ENCODE measurements at places on chromosomes 13 and 19. TPM values are rescaled to one million over a fixed set of nuclear protein-coding genes. Genes with fewer than 3 reads are reported as not detected.

The RNF17 gene
- total RNA-seq, result not detected

- DNase-seq, result no peak
These were observed 64.9 kb downstream of the CRYL1 start for GRCh38 chr13:20460761-20461160.

DNA sequence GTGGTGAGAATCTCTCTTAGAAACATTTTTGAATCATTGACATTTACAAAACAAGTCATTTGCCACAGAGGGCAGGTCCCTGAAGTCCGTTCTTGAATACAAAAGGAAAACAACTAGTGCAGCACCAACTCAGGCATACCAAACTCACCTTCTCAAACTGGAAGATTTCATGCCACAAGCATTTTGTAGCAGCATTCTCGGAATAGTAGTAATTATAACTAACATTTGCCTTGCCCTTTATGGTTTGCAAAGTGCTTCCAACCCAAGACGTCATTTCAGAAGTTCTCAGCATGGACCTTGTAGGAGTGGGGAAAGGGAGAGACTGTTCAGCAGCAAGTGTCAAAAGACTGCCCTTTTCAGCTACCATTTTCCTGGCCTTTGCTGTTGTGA is 344.6 kb downstream of the RFC3 start:
- no peak for DNase-seq

DNA sequence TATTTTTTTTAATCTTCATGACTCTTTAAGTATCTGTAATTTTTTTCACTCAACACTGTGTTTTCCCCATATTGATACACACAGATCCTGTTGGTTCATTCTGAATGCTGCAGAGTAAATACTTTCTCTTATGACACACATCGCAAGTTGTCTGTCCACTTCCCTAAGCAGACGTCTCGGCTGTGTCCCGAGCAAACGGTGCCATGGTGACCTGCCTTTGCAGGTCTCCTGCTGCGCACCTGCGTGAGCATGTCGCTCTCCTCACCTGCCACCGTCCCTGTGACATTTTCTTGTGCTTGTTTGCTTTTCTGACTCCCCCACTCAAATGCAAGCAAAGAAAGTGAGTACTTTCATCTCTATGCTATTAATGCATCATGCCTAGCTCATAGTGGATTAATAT is 57.8 kb downstream of the CCDC70 start:
- DNase-seq, result no peak

The OR4F17 gene
- total RNA-seq, result not detected

The GJB2 gene
- total RNA-seq, result 50.1 TPM

DNA sequence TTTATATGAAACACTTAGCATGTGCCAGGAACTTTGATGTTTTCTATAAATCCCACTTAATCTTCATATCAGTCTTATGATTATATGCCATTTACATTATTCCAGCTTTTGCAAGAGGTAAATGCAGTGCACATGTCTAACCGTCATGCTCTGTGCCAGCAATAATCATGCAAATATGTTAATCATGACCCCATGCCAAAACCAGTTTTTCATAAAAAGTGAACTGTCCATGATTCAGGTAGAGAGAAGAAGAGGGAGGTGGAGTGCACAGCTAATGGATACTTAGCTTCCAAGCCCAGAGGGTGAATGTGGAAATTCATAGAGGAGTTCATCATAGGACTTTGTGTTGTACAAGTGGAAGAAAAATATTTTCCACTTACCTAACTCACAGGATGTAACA is 458.4 kb downstream of the TBC1D4 start:
- DNase-seq, result no peak

- no peak for DNase-seq
These were observed 28.0 kb downstream of the CYP4F22 start for GRCh38 chr19:15536350-15536749.

GRCh38 chr19:18967358-18968146 is 26.5 kb upstream of the HOMER3 start:
- no peak for DNase-seq

The NOVA2 gene
- total RNA-seq, result not detected

The KLK14 gene
- not detected for total RNA-seq

- DNase-seq, result peak; percentile 83
These were observed 42.5 kb upstream of the SCEL start for GRCh38 chr13:77492982-77493381.

DNA sequence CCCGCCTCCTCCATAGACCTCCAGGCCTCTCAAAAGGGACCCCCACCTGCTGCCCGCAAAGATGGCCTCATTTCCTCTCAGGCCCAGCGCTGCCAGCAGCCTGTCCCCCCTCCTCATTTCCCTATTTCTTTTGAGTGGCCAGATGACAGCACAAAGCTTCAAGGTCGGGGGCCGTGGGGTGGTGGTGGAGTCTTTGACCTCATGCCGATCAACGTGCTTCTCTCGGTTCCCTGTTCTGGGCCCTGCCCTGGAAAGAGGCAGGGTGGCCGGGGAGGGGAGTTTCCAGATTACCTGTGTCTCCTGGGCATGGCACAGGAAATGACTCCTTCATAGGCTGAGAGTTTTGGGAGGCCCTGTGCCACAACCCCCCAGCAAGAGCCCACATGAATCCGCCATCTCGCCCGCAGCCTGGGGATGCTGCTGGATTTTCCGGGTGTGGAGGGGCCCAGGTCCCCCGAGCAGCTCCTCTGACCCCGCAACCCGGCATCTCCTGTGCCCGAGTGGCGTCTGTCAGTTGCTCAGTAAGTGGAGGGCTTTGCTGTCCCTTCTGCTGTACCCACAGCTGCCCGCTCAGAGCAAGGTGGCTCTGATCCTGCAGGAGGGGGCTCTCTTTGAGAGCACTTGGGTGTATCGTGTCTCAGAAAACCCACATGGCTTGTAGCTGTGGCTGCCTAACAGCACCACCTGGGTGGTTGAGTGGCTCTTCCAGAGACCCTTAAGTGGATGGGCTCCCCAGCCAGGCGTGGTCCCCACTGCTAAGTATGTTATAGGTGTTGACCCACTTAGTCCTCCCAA is 139.4 kb downstream of the SIPA1L3 start:
- DNase-seq, result no peak

DNA sequence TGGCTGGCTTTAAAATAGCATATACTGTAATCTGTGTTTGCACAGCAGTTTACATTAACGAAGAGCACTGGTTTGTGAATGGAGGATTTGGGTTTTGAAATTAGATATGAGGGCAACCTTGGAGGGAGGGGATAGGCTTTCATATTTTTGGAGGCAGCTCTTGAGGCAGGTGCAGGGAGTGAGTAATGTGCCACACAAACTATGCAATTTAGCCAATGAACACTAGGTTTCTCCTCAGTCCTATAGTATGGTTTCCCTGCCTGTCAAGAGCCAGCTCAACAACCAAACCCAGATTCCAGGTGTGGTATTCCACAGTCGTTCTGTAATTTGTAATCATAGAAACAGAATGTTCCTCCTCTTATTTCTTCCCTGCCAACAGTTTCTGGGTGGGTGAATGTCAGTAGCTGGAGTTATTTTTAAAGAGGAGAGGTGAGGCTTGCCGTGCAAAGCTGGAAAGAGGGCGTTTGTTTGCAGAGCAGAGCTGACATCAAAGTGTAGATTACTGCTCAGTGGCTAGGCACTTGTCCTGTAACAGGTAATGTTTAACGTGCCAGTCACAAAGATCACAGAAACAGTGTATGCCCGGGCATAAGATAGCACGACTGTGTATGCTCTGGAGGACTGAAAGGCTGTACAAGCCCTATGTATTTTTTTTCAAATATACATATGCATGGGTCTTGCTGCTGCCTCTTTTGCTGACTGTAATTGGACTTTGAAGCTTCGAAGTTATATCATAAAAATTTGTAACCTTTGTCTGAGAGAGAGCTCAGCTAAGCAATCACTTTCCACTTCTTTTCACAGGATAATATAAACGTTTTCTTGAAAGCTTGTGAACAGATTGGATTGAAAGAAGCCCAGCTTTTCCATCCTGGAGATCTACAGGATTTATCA is 124.2 kb downstream of the LMO7 start:
- peak; percentile 96 for DNase-seq

The SYCN gene
- not detected for total RNA-seq

The IGFL2 gene
- 1.1 TPM for total RNA-seq

The MED29 gene
- total RNA-seq, result 59.7 TPM

DNA sequence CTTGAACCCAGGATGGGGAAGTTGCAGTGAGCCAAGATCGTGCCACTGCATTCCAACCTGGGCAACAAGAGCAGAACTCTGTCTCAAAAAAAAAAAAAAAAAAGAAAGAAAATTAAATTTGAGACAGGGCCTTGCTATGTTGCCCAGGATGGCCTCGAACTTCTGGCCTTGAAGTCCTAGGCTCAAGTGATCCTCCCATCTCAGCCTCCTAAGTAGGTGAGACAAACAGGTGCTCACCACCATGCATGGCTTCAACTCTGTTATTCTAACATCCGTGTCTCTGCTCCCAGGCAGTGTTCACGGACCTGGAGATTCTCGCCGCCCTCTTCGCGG is 40.3 kb downstream of the PDE4A start:
- DNase-seq, result no peak

The SLITRK1 gene
- total RNA-seq, result not detected

The FARP1 gene
- total RNA-seq, result 49.0 TPM

The ZNF579 gene
- total RNA-seq, result 23.1 TPM

DNA sequence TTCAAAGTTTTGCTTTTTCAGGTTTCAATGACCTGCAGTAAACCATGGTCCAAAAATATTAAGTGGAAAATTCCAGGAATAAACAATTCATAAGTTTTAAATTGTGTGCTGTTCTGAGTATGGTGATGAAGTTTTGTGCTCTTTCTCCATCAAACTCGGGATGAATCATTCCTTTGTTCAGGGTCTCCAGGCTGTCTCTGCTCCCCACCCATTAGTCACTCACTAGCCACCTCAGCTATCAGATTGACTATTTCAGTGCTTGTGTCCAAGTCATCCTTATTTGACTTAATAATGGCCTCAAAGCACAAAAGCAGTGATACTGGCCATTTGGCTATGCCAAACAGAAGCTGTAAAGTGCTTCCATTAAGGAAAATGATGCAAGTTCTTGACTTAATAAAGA is 1140.4 kb downstream of the EFNB2 start:
- DNase-seq, result no peak

The ZNF284 gene
- 0.63 TPM for total RNA-seq

- DNase-seq, result no peak
These were observed 86.3 kb downstream of the LRCH1 start for GRCh38 chr13:46639033-46639981.

DNA sequence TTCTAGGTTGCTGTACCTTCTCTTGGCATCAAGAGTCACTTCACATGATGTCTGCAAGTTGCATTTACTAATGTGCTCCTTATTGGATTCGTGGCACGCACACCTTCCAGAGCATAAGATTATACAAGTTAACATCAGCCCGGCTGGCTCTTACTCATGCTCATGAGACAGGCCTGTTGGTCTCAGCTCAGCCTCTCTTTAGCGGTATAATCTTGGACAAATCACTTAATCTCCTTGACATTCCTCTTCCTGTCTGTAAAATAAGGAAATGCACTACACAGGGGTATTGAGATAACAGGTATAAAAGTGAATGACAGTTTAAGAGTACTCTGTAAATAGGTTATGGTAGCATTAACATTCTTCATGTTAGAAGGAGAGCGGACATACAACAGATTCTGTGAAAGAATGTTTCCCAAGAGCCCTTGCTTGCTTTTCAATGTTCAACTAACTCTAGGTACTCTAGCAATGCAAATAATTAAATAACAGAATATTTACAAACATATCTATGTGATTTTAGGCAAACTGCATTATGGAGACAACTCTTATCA is 181.1 kb downstream of the FGF14 start:
- DNase-seq, result no peak

- DNase-seq, result no peak
These were observed 86.4 kb downstream of the CRYL1 start for GRCh38 chr13:20439261-20439660.

DNA sequence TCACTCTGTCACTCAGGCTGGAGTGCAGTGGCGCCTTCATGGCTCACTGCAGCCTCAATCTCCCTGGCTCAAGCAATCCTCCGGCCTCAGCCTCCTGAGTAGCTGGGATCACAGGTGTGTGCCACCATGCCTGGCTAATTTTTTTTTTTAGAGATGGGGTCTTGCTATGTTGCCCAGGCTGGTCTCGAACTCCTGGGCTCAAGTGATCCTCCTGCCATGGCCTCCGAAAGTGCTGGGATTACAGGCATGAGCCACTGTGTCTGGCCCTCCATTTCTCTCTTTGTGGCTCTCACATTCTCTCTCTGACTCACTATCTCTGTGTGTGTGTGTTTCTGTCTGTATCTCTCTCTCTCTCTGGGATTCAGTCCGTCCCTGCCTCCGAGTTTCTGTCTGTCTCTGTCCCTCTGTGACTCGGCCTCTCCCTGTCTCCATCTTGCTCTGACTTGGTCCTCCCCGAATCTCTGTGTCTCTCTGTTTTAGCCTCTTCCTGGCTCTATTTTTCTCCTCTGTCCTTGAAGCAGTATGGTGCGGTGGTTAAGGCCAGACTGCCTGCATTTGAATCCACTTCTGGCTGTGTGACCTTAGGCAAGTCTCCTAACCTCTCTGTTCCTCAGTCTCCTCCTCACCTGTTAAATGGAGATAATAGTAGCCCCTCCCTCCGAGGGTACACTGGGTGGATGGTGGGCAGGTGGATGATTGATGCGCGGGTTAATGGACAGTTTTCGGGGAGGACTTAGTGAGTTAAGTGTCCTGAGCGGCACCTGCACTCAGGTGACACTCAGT is 11.0 kb downstream of the MEIS3 start:
- DNase-seq, result no peak

DNA sequence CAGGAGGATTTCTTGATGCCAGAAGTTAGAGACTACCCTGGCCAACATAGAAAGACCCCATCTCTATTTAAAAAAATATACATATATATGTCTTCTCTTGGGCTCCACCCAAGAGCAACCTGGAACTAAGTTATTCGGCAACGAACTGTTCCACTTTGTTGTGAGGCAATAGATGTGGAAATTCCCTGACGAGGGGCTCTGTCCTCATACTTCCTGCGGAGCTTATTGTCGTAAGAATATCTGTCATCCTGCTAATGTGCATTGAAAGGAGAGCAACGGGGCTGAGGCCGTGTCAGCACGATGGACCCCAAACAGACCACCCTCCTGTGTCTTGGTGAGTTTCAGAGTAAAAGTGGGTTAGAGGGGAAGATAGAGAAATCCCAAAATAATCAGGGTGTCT is at the start of gene FCAR:
FCAR (plus strand) TSS at position 246 of the 400 bp plus-strand sequence; CDS start at position 301, 55 bp downstream.
- no peak for DNase-seq

Measured in HT-29 (cell line).